ENCODE measurements at places on chromosomes 13 and 19. TPM values are rescaled to one million over a fixed set of nuclear protein-coding genes. Genes with fewer than 3 reads are reported as not detected.

Gene BRME1
- total RNA-seq, result 0.20 TPM

Gene CBLC
- not detected for total RNA-seq

Gene CGB7
- not detected for total RNA-seq

Gene CGB1
- not detected for total RNA-seq

Gene HS6ST3
- total RNA-seq, result not detected

Gene WDR87
- not detected for total RNA-seq

Gene RAB3A
- 1.9 TPM for total RNA-seq

Gene S1PR5
- total RNA-seq, result not detected

Gene KASH5
- not detected for total RNA-seq

Gene PSPN
- 0.87 TPM for total RNA-seq

Gene CEACAM18
- total RNA-seq, result not detected

Gene TMC4
- not detected for total RNA-seq

Gene ZNF112
- 4.4 TPM for total RNA-seq

Gene NLRP12
- total RNA-seq, result 0.06 TPM

Gene RUBCNL
- total RNA-seq, result 0.64 TPM

Gene SULT2B1
- not detected for total RNA-seq

Gene ZNF563
- 1.8 TPM for total RNA-seq

Gene B3GNT8
- 1.2 TPM for total RNA-seq

Gene TNNI3
- not detected for total RNA-seq

Gene FXYD7
- total RNA-seq, result not detected

Gene PTH2
- not detected for total RNA-seq

Gene PLK5
- not detected for total RNA-seq

Gene PRRG2
- total RNA-seq, result 3.6 TPM

Gene PSG7
- total RNA-seq, result not detected

Gene FOSB
- total RNA-seq, result 41.1 TPM

Gene DIAPH3
- total RNA-seq, result 2.6 TPM

Gene SELENOV
- total RNA-seq, result not detected

Gene KLK8
- total RNA-seq, result not detected

Gene LACC1
- total RNA-seq, result 6.6 TPM

Gene GRK1
- not detected for total RNA-seq

Gene PNMA8A
- total RNA-seq, result 5.6 TPM

Gene APOC4
- total RNA-seq, result not detected

Gene SOX1
- total RNA-seq, result not detected

Gene PTPRS
- total RNA-seq, result 253 TPM

Gene KCNJ14
- total RNA-seq, result 1.3 TPM

Gene MBD3L2
- not detected for total RNA-seq

Gene CBY2
- not detected for total RNA-seq

Gene ARRDC2
- total RNA-seq, result 23.1 TPM

Gene SMIM17
- total RNA-seq, result 0.15 TPM

Gene IRGC
- not detected for total RNA-seq

Gene ZNF566
- 9.1 TPM for total RNA-seq

Gene NCLN
- 58.0 TPM for total RNA-seq

Gene LILRB5
- total RNA-seq, result not detected

Gene ELF1
- 34.8 TPM for total RNA-seq

Gene JSRP1
- total RNA-seq, result not detected

Gene FBXO27
- 7.0 TPM for total RNA-seq

Gene CYP4F3
- not detected for total RNA-seq

Gene ZNF69
- 3.8 TPM for total RNA-seq

Gene NTN5
- not detected for total RNA-seq

Gene FFAR1
- not detected for total RNA-seq

Gene MISP3
- total RNA-seq, result 1.4 TPM

Gene CNFN
- not detected for total RNA-seq

Gene ZNF723
- total RNA-seq, result not detected

Gene GNG7
- total RNA-seq, result 0.69 TPM

Gene CCDC70
- total RNA-seq, result not detected

Gene ZNF253
- total RNA-seq, result 7.3 TPM

Gene LCP1
- total RNA-seq, result 1.4 TPM

Gene SHC2
- 3.1 TPM for total RNA-seq

Gene MAP1S
- total RNA-seq, result 29.8 TPM

Gene PROSER1
- total RNA-seq, result 4.3 TPM

Data from cardiac ventricle fibroblast (primary cell).